Natural killer cell (primary cell): ENCODE measurements at places on chromosomes 13 and 19.

GRCh38 chr13:61727767-61728166 is 312.1 kb upstream of the PCDH20 start:
- no peak overlapping the region for H3K27ac ChIP-seq
- H3K36me3 ChIP-seq = no peaks in the 10 kb centered on the region

DNA sequence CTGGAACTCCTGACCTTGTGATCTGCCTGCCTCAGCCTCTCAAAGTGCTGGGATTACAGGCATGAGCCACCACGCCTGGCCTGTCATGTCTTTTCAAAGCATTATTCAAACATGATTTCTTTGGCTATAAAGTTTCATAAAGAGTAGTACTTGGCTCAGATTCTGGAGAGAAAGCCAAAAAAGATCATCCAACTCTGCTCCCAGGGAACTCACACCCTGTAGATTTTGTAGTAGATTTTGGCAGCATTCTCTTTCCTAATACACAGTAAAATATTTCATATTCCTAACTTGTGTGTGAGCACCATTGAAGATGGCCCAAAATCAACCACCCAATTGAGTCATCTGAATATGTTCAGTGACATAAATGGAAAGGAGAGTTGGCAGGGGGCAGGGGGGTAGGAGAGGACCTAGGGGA is 48.4 kb downstream of the CAB39L start:
- H3K36me3 ChIP-seq = no peaks in the 10 kb centered on the region
- H3K4me3 ChIP-seq = no peak overlapping the region
- DNase-seq = no peak

- no peaks in the 10 kb centered on the region for H3K4me1 ChIP-seq
- no peaks in the 10 kb centered on the region for H3K27me3 ChIP-seq
- no peaks in the 10 kb centered on the region for H3K36me3 ChIP-seq
Measured at GRCh38 chr13:75802161-75802560, 166.0 kb downstream of the LMO7 start.

- DNase-seq = no peak
- no peak overlapping the region for H3K4me3 ChIP-seq
- no peaks in the 10 kb centered on the region for H3K27me3 ChIP-seq
Measured at GRCh38 chr13:44368599-44369368, 4.8 kb upstream of the SERP2 start.

DNA sequence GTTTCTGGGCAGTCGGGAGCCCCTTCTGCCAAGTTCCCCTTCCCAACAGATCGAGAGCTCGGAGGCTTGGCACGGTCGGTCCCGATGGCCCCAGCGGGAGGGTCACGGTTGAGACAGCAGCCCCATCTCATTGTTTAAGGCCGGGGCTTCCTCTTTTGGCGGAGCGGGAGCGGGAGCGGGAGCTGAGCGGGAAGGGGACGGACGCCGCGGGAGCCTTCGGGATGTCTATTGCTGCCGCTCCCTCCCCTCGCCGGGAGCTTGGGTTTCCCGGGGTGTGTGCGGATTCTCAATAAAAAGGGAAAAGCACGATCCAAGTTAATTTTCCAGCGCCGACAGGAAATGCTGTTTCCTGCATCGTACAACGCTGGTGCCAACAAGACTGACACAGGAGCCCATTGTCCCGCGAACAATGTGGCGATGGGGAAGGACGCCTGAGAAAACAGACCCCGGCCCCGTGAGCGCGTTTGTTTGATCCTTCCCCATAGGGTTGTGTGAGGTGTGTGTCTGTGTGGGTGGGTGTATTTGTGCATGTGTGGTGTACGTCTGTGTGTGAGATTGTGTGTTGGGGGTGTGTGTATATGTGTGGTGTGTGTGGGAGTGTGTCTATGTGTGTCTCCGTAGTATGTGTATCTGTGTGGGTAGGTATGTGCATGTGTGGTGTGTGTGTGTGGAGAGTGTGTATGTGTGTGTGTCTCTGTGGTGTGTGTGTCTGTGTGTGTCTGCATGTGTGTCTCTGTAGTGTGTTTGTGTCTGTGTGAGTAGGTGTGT is 36.3 kb upstream of the FLT1 start:
- H3K27me3 ChIP-seq = peaks cover 27% of the 10 kb centered on the region
- no peak overlapping the region for H3K27ac ChIP-seq
- H3K4me1 ChIP-seq = peaks cover 34% of the 10 kb centered on the region
- no peak overlapping the region for H3K4me3 ChIP-seq
- no peak for DNase-seq
- no peaks in the 10 kb centered on the region for H3K36me3 ChIP-seq

DNA sequence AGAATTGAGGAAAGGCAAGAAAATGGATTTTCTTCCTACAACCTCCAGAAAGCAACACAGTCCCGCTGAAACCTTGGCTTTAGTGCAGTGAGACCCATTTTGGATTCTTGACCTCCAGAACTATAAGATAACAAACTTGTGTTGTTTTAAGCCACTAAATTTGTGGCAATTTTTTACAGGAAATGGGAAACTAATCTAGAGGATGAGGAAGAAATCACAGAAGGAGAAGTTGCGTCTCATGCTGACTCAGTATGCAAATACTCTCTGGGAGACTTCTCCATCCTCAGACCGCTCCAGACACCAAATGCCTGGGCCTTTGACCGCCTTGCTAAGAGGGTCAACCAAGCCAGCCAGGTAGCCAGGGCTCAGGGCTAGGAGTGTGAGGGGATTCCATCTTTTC is 13.1 kb upstream of the CEACAM16 start:
- no peak overlapping the region for H3K27ac ChIP-seq
- no peaks in the 10 kb centered on the region for H3K27me3 ChIP-seq
- H3K4me3 ChIP-seq = no peak overlapping the region
- peaks cover 14% of the 10 kb centered on the region for H3K4me1 ChIP-seq
- no peaks in the 10 kb centered on the region for H3K36me3 ChIP-seq

- no peak overlapping the region for H3K27ac ChIP-seq
- H3K27me3 ChIP-seq = no peaks in the 10 kb centered on the region
- DNase-seq = no peak
- no peaks in the 10 kb centered on the region for H3K36me3 ChIP-seq
- H3K4me3 ChIP-seq = no peak overlapping the region
- peaks cover 25% of the 10 kb centered on the region for H3K4me1 ChIP-seq
Measured at GRCh38 chr13:113652404-113653263, 5.4 kb downstream of the ATP4B start.

DNA sequence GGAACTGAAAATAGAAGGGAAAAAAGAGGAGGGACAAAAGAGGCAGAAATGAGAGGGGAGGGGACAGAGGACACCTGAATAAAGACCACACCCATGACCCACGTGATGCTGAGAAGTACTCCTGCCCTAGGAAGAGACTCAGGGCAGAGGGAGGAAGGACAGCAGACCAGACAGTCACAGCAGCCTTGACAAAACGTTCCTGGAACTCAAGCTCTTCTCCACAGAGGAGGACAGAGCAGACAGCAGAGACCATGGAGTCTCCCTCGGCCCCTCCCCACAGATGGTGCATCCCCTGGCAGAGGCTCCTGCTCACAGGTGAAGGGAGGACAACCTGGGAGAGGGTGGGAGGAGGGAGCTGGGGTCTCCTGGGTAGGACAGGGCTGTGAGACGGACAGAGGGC is at the start of gene CEACAM5:
Gene CEACAM5 (plus strand): TSS at position 146 of the 400 bp plus-strand sequence. CDS start 106 bp downstream, at position 252.
- H3K4me3 ChIP-seq = no peak within 1 kb of the TSS
- no peak within 1 kb of the TSS for H3K27ac ChIP-seq
- H3K4me1 ChIP-seq = peaks cover 2% of the 10 kb centered on the region
- no peaks in the 10 kb centered on the region for H3K36me3 ChIP-seq
- no peak for DNase-seq

DNA sequence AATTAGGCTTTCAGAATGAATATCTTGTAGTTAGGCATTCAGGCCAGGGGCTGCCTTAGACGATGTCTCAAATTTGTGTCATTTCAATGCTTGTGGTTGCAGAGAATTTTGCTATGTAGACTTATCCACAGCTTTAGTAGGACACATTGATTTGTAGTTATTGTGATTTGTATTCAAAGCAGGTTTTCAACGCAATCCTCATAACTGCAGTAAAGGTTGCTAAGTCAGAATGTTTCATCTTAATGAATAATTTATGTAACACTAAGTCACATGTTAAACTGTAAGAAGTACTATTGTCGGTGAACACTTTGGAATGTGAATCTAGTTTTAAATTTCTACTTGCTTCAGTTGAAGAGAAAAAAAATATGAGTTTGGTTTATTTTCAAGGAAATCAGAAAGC is 1117.2 kb upstream of the SPRY2 start:
- H3K27me3 ChIP-seq = no peaks in the 10 kb centered on the region
- DNase-seq = no peak
- H3K36me3 ChIP-seq = no peaks in the 10 kb centered on the region
- no peak overlapping the region for H3K4me3 ChIP-seq

DNA sequence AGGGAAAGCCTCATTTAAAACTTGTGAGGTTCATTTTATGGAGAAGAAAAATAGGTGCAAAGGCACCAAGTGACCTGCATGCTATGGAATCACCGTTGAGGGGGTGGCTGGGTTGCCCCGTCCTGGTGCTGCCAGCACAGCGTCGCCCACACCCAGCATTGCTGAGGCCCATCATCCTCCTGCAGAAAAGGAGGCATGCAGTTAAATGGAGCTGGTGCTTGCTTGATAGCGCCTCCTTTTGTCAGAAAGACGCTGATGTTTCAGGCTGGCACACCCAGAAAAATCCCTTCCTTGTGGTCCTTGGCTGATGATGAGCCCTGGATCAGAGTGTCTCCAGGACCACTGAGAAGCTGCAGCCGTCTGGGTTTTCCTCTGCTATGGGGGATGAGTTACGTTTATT is 36.9 kb downstream of the DHRS12 start:
- H3K4me3 ChIP-seq = no peak overlapping the region
- peaks cover 5% of the 10 kb centered on the region for H3K36me3 ChIP-seq
- H3K27me3 ChIP-seq = no peaks in the 10 kb centered on the region
- peaks cover 13% of the 10 kb centered on the region for H3K4me1 ChIP-seq
- H3K27ac ChIP-seq = no peak overlapping the region

DNA sequence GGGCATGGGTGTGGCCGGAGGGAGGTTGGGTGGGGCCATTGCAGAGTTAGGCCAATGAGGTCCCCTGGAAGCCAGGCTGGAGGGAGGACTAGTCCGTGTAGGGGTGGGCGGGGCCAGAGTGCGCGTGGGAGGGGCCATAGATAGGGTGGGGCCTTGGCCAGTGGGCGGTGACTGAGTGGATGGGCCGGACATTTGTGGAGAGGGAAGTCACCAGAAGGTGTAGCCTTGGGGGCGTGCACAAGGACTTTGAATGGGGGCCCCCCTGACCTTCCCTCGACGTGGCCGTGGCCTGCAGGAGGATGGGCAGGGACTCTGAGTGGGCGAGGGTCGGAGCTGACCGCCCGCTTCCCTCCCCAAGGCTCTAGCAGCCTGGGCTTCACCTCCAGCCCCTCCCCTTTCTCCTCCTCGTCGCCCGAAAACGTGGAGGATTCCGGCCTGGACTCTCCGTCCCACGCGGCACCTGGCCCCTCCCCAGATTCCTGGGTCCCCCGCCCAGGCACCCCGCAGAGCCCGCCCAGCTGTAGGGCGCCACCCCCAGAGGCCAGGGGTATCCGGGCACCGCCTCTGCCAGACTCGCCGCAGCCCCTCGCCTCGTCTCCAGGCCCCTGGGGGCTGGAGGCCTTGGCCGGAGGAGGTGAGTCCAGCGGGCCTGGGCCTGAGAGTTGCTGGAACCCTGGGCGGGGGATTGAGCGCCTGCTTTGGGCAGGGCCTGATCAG is 16.5 kb upstream of the B3GNT3 start:
- H3K4me3 ChIP-seq = no peak overlapping the region
- H3K27me3 ChIP-seq = no peaks in the 10 kb centered on the region
- no peak for DNase-seq
- peaks cover 15% of the 10 kb centered on the region for H3K4me1 ChIP-seq
- H3K27ac ChIP-seq = no peak overlapping the region

DNA sequence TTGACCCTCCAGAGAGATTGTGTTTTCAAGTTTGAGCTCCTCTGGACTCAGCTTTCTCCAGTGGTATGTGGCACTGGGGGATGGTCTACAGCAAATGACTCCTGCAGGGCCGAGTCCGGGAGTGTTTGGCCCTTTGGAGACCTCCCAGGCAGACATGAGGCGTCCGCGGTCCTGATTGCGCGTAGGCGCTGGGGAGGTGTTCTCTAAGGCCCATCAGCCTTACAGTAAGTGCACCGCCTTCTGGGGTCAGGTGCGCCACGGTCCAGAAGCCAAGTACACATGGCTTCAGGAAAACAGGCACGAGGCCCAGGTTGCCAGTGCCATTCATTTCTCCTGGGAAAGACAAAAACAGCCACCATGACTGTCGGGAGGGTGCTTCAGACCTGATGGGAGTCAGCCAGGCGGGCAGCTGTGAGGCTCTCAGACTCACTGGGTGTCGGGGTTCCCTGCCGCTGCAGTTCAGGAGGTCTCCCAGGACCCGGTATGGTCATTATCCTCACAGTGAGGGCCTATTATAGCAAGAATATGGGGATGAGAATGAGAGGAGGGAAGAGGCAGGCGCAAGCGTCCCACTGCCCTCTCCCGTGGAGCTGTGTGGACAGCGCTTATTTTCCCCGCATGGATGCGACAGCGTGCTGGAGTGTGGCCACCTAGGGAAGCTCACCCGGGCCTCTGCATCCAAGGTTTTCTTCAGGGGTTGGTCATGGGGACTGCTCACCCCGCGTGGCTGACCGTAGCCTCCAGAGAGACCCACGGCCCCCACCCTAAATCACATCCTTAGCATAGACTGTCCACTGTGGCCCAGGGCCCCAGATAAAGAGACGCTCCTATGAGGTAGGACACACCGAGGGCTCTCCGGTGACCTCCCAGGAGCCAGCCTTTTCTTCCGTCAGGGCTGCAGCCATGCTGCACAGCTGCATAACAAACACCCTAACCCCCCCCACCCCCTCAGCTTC is 21.8 kb downstream of the CCDC8 start:
- H3K4me3 ChIP-seq = no peak overlapping the region
- no peaks in the 10 kb centered on the region for H3K27me3 ChIP-seq
- DNase-seq = no peak
- H3K4me1 ChIP-seq = peaks cover 4% of the 10 kb centered on the region
- peaks cover 57% of the 10 kb centered on the region for H3K36me3 ChIP-seq

- H3K36me3 ChIP-seq = no peaks in the 10 kb centered on the region
- DNase-seq = no peak
- no peaks in the 10 kb centered on the region for H3K4me1 ChIP-seq
Measured at GRCh38 chr13:47120282-47120681, 223.4 kb upstream of the HTR2A start.

DNA sequence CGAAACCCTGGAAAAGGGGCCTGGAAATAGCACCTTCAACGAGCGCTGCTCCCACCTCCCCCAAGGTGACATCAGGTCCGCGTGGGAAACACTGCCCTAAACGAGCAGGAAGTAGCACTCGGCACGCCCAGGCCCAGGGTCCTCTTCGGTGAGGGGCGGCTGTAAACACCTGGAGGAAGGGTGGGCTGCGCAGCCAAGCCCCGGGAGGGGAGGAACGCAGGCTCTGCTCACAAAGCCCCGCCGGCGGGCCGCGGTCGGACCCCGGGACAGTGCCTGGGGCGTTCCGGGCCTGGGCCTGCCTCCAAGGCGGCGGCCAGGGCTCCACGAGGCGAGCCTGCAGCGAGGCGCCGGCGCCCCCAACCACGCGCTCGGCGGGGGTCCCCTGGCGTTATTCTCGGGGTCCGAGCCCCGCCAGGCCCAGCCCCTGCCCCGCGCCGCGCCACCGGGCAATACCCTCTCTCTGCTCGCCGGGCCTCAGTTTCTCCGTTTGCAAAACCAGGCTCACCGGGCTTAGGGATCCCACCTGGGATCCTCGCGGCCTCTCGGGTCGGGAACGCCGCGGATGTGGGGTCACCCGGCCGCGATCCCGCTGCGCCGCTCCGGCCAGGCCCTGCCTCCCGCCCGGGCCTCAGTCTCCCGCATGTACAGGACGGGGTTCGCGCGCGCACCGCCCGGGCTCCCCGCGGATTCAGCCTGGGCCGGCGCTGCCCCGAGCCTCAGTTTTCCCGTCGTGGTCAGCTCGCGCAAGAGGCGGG is 630 bp downstream of the RNF126 start:
- H3K4me1 ChIP-seq = peaks cover 68% of the 10 kb centered on the region
- peak overlapping the region; percentile 99 for H3K27ac ChIP-seq
- H3K4me3 ChIP-seq = peak overlapping the region; percentile 96
- DNase-seq = peak; percentile 84
